ENCODE measurements at places on chromosomes 16 and 17.

- no peak for DNase-seq
Measured at GRCh38 chr17:11925262-11926021, 71.8 kb downstream of the ZNF18 start.

GRCh38 chr16:58938811-58939210, 204.7 kb upstream of the GOT2 start:
- DNase-seq: no peak

GRCh38 chr17:18371455-18371854, 6.1 kb upstream of the EVPLL start:
- no peak for DNase-seq

- DNase-seq: no peak
Measured at GRCh38 chr17:3689262-3690093, 6.5 kb downstream of the P2RX5 start.

DNA sequence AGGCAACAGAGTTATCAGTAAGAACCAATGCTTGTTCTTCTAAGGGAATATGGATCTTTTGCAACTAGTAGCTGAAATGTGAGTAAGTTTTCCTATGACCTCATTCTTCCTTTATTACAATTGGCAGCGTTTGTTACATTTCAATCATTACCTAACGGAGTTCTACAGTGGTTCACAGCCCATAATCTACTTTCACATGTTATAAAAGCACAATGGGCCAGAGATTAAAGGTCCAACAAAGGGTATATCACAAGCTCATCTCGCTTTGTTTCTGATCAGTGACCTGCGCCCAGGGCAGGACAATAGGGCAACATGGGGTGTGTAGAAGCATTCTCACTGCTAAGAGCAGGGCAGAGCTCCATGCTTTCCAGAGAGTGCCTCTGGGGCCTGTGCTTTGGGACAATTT, 279.9 kb upstream of the DYNLRB2 start:
- DNase-seq: no peak

DNA sequence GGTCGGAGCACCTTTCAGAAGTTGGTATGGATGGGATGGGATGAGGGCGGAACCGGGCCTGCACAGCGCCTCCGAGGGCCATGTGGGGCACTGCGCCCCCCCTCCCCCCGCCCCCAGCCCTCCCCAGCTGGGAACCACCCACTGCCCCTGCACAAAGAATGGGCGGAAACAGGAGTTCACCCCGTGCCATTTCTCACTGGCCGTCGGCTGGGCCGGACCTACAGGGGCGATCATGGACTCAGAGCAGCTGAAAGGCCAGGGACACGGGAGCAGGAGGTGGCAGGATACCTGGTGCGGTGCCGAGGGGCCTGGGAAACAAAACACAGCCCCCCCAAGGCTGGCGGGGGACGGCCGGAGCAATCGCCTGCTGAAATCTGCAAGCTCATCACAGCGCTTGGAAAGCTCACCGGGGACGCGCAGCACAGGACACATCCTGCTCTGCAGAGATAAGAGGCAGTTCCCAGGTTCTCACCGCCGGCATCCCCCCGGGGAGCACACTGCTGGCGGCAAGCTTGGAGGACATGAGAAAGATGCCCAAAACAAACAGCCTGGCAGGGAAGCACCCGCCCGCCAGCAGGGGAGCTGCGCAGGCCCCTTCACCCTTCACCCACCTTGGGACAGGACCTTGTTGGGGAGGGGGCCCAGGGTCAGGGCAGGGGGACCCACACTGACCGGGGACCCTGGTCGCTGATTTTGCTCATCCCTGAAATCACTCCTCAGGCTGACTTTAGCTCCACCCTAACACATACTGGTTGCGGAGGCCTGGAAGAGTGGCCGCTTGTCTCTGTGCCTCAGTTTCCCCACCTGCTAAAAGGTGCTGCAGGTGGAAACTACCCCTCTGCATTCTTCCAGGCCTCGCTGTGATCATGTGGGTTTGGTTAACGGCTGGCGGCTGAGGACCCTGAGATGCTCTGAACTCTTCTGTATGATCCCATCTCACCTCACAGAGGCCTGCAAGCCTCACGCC, 263.9 kb downstream of the C16orf95 start:
- no peak for DNase-seq

- DNase-seq: no peak
Measured at GRCh38 chr16:5504064-5504781, 406.6 kb upstream of the EEF2KMT start.

DNA sequence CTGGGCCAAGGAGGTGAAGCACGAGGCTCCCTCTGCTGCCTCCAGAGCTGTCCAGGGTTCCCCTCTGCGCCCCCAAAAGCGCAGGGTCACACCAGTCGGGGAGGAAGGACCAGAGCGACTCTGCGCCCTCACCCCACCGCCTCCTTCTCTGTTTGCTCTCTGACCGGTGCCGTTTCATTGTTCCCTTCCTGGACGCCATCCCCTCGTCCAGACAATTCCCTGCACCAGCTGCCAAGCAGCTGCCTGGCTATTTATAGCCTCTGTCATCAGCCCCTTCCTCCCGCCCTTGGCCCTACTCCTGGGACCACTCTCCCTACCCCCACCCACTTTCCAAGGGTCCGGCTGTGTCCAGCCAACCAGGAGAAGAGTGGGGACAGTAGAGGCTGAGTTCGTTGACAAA, 68.8 kb upstream of the CREBBP start:
- no peak for DNase-seq

DNA sequence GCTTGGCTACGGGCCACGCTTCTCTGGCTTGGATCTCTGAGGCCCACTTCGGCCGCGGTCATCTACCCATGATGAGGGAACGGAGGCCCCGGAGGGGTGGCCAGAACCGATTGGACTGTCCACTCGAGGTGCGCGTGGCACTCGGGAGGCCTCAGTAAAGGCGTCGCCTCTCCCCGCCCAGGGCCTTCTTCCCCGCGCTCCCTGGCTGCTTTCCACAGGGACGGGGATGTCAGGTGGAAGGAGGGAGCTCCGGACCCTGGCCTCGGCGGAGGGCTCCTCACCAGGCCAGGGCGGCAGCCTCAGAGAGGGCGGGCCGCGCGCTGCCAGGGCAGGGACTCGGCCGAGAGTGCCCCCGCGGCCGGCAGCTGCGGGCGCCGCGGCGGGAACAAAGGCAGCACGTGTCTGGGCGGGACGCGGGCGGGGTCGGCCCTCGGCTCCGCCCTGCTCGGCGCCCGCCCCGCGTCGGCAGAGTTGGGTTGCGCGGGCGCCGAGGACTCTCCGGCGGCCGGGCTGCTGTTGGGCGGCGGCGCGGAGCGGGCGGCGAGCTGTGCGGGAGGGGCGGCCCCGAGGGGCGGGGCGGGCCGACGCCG, 587 bp upstream of the CDK5R1 start:
- peak; percentile 50 for DNase-seq

DNA sequence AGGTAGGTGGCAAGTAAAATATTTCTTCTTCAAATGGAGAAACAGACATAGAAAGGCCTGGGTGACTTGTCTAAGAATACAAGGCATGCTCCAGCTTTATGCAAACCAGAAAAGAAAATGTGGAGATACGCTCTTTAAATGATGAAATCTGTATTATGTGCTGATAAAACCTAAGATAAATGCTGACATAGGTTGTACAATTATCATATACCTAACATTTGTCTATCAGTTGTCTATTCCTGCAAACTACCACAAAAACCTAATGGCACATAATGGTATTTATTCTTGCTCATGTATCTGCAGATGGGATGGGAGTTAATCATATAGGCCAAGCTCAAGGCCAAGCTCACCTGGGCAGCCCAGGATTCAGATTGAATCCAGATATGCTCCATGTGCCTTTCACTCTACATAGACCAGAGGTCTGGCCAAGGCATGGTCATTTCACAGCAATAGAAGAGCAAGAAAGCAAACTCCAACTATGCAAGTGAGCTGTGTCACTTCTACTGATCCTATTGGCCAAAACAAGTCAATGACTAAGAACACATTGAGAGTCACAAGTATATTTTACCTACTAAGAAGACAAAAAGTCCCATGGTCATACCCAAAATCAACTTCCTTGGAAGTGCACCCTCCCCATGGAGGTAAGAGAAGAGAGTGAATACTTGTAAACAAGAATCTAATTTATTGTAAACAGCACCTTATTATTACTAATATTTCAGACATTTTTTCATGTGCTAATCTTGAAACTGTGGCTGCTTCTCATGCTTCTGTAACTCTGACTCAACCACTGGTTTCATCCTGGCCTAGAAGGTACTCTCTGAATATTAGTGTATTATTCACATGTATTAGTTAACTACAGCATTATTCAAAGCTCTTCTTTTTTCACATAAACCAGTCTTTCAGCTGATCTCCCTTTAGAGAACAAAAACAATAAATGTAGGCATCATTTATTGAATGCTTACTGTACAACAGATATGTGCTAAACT, 270.7 kb upstream of the SOX9 start:
- DNase-seq: no peak

GRCh38 chr16:1677339-1677738, 740 bp upstream of the JPT2 start:
- no peak for DNase-seq

DNA sequence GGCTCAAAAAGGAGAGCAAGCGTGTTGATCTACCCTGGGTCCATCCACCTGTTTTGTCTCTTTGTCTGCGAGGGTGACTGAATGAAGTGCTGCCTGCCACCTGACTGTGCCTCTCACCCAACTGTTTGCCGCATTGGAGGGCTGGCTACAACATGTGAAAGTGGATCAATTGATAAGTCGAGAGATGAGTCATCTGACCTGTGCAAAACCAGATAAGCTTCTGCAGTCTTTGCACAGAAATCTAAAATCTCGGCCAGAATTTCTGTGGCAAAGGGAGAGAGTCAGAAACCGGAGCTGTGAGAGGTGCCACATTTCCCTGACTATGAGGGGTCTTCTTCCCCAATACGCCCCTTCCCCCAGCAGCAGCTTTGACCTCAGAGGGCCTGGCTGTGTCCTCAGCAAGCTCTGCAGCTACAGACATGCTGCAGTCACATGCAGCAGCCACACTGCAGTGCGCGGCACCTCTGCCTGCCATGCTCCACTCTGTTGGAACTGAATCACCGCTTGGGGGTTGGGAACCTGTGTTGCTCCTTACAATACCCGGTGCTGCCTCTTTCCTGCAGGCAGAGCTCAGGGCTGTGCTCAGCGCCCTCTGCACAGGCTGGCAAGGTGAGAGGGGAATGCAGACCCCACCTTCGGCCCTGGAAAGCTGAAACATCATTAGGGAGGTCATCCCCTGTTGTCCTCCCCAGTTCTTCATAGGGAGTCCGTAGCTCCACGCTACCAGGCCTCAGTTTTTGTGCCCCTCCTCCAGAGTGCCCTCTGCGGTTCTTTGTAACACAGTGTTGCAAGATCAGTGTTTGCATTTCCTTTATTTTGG, 16.2 kb upstream of the HAS3 start:
- no peak for DNase-seq

- DNase-seq: no peak
Measured at GRCh38 chr17:9020096-9020823, 1.1 kb upstream of the NTN1 start.

DNA sequence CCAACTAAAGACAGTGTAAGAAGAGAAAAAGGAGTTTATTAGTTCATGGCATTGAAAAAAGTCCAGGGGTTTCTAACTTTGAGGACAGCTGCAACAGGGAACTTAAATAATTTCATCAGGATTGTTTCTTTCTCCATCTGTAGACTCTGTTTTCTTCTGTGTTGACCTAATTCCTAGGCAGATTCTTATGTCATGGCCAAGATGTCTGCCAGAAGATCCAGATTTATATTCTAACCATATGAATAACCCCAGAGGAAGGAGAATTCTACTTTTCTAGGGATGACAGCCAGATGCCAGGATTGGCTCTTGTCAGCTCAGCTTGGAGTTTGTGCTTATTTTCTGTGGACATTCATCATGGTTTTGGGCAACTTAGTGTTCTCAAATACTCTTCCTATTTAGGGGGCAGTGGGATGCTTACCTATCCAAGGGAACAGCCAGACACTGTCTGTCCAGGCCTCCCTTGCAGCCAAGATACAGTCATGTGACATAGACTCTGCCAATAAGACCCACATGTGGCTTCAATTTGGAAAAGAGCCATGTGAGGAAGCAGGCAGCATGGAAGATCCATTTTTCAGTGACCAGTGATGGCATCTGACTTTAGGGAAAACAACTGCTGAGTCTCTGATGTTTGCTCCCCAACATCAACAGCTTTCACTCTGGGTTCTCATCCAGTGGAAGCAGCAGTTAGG, 18.2 kb downstream of the PCTP start:
- DNase-seq: no peak
